ENCODE measurements at places on chromosomes 12 and 14.

- no peak for DNase-seq
These were observed 90.0 kb downstream of the GALNT8 start for GRCh38 chr12:4810219-4810671.

DNA sequence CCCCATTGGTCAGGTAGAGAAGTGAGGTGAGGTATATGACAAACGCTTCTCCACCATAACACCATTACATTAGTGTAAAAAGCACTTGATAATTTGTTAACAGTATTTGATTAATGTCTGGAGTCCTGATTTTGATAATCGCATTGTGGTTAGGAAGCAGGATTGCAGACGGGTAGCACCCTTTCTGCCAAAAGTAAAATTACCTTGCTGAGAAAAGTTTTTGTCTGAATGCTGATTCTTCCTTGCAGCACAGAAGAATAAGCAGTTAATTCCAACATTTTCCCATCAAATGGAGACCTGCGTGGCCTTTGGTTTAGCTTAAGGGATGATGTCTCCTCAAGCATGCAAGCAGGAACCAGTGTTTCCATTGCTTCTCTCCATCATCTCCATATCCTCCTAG lies 1090.2 kb upstream of the TMEM132C start:
- no peak for DNase-seq

- no peak for DNase-seq
These were observed 207.8 kb downstream of the DPF3 start for GRCh38 chr14:72686101-72686500.

DNA sequence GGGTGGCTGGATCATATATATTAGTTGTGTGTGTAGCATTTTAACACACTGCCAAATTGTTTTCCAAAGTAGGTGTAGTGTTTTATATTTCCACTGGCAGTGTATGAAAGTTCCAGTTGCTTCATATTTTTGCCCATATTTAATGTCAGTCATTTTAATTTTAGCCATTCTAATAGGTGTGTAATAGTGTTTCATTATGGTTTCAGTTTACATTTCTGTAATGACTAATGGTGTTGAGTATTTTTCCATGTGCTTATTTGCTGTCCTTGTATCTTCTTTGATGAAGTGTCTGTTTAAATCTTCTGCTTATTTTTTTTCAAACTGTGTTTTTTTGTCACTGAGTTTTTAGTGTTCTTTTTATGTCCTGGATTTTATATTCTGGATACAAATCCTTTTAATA lies 8.7 kb downstream of the TBC1D15 start:
- no peak for DNase-seq

DNA sequence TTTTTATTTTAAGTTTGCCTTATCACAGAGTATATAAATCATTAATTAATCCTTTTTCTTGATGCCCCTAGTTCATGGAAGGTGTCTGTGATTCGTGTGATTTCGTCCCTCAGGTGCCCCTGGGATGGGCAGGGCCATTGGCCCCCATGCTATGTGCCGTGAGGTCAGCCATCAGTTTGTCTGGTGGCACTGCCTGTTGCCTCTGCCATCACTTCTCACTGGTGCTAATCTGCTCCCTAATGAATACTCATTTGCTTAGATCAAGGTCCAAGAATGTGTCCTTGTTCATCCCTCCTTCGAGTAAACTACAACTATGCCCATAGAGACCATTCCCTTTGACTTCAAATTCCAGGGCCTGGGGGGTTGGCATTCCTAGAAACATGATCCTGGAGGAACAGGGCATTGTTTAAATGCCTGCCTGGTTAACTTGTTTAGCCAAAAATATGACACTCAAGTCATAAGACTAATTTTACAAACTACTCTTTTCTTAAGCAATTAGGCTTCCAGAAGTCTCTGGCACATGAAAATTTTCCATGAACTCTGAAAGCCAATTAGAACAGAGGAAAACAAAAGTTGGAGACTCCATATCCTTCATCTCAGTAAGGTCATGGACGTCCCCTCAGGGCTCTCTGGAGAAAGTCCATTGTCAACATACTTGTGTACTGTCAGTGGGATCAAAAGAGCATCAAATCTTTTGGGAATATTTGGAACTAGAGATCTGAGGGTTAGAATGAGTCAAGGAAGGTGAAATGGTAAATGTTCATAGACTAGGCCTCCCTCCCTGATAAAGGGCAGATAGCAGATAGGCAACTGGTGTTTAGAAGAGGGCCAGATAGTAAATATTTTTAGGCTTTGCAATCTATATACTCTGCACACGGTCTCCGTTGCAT lies 90.9 kb upstream of the PLXNC1 start:
- DNase-seq: no peak

DNA sequence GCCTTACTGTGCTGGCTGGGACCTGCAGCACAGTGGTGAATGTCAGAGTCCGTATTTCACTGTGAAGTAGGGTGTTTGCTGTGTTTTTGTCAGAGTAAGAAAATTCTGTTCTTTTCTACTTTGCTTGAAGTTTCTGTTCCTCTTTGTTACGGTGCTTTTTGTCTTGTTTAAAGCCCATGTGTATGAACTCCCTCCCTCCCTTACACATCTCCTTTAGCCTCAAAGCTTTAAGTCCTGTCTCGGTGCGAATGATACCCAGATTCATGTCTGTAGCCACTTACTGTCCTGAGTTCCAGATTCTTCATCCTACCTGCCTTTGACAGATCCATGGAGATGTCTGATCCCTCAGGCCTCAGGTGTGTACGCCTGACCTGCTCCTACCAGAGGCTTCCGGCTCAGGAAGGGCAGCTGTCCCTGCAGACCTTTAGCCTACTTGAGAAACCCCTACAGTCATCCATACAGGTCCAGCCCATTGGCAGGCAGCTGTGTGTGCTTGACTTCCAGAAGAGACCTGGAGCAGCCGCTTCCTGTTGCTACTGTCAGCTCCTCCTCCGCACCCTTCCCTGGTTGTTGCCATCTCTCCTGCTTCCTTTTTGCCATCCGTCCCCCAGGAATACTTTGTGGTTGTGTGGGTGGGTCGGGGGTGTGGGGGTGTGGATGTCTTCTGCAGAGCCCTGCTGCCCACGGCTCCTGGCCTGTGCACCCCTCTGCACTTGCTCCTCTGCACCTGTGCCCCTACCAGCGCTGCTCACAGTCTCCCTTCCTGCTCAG lies 72.9 kb downstream of the DDX51 start:
- DNase-seq: no peak

- DNase-seq: no peak
These were observed 515.3 kb downstream of the SLC6A15 start for GRCh38 chr12:84397263-84397662.

DNA sequence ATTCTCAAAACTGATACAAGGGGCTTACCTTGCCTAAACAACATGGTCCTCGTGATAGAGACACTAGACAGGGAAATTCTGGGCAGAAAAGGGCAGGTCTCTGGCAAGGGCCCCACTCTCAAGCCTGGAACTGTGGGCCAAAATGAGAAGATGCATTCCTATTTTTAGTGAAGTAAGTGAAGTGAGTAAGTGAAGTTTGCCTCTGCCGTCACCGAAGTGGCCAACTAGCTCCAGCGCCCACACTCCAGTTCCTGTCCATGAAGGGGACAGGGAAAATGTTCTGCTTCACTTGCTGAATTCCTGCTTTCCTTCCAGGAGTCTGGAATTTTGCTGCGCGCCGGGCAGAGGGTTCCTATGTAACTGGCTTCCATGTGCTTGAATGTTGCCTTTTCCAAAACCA lies 1035.6 kb upstream of the TMEM132C start:
- no peak for DNase-seq

GRCh38 chr12:48765753-48766162 lies 23.1 kb downstream of the ADCY6 start:
- DNase-seq: no peak

DNA sequence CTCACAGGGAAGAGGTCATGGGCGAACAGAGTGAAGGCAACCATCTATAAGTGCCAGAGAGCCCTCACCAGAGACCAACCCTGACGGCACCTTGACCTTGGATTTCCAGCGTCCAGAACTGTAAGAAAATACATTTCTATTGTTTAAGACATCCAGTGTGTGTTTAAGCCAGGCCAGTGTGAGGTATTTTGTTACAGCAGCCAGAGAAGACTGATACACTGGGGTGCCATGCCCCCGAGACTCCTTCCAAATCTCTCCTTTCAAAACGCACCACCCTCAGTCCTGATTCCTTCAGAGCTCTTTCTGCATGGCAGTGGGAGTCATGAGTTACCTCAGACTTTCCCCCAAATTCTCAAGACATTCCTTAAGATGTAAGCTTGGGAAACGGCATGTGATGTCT lies 2.5 kb upstream of the SERPINA5 start:
- no peak for DNase-seq

GRCh38 chr12:123936471-123936870 lies 36.2 kb downstream of the CCDC92 start:
- no peak for DNase-seq

DNA sequence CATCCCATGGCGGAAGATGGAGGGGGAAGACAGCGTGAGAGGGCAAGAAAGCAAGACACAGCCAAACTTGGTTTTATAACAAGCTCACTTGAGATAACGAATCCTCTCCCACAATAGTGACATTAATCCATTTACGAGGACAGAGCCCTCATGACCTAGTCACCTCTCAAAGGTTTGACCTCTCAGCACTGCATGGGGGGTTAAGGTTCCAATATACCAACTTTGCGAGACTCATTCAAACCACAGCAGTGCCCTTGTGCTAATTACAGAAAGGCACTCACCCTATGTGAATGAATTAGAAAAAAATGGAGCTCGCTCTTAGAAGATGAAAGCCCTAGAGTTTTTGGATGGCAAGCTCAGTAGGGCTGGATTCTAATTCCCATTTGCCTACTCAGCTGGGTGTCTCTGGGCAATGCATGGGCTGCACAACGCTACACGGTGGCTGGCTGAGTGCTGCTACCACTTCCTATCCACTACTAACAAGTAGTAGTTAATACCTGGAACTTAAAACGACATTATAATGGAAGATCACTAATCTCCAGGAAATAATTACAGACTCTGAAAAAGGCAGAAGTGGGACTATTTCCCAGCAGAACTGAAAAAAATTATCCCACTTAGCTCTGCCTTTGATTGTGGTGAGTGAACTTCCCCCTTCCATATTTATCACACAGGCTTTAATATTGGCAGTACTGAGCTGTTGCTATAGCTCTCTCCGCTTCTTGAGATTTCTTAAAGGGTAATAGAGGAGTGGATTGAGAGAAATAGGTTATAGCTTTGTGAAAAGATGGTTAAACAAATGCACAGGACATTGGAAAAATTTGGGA lies 27.5 kb downstream of the TESPA1 start:
- DNase-seq: no peak

GRCh38 chr14:34247605-34248004 lies 214.4 kb downstream of the SPTSSA start:
- no peak for DNase-seq

DNA sequence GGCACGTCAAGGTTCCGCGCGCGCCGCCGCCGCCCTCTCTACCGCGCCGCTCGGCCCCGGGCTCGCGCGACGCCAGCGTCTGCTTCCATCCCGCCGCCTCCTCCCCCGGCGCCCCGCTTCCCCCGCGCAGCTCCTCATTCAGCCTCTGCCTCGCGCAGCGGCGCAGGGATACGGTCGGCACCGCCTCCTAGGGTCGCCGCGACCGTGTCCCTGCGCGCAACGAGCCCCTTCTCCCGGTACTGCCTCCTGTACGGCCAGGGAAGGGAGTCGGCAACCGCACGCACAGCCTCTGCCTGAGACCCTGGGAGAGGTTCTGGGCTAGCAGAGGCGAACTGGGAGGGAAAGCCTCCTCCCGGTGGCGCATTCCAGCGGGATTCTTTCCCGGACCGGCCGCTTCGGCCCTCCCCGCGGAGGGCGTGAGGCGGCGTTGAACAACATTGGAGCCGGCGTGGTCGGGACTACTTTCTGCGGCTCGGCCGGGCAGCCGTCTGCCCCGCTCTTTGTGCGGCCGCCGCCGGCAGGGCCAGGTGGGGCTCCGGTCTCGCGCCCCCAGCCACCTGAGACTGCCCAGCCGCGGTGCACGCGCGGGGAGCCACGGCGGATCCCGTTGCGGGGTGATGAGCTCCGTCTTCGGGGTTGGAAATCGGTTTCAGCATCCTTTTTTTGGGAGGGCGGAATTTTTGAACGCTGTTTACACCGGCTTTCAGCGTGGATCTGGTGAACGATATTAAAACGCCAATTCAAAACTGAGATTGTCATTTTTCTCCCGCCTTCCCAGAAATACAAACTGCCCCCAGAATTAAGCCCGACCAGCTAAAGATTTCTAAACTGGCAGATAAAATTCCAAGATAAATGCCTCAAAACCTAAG lies at the start of gene LRP6:
Gene LRP6 (minus strand): TSS at position 172 of the 869 bp plus-strand sequence. CDS start 309 bp downstream, outside the sequence.
- DNase-seq: peak; percentile 89

GRCh38 chr12:58906917-58907316 lies 13.4 kb downstream of the LRIG3 start:
- DNase-seq: no peak

DNA sequence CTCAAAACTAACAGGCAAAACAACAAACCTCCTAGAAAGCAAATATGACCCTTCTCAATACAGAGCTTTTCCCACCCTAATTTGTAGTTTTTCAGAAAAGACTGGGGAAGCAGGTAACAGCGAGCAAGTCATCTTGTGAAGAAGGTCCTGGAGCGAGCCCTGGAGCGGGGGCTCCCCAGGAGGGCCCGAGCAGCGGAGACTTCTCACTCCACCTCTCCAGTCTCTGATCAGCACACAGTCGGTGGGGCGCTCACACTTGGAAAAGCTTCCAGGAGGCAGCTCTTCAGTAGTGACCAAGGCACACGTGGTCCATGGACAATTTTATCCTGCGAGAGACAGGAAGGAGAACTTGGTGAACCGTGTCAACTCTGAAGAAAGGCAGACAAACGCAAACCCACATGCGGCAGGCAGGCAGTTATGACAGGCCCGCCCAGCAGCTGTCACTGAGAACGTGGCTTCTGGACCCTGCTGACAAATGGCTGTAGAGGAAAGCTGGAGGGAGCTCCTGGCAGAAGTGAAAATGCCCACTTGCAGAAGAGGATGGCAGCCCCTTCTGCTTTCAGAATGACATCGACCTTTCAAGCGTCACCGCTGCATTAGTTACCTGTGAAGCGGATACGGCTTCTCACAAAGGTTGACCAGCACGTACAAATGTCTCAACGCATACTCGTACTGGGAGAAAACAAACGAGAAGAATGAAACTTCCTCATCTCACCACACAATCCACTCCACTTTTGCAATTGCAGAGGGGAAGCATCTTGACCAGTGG lies 44.2 kb downstream of the LGMN start:
- no peak for DNase-seq

GRCh38 chr14:76490735-76491134 lies 114.8 kb downstream of the ESRRB start:
- no peak for DNase-seq

GRCh38 chr14:72796935-72797334 lies 97.0 kb downstream of the DPF3 start:
- no peak for DNase-seq

DNA sequence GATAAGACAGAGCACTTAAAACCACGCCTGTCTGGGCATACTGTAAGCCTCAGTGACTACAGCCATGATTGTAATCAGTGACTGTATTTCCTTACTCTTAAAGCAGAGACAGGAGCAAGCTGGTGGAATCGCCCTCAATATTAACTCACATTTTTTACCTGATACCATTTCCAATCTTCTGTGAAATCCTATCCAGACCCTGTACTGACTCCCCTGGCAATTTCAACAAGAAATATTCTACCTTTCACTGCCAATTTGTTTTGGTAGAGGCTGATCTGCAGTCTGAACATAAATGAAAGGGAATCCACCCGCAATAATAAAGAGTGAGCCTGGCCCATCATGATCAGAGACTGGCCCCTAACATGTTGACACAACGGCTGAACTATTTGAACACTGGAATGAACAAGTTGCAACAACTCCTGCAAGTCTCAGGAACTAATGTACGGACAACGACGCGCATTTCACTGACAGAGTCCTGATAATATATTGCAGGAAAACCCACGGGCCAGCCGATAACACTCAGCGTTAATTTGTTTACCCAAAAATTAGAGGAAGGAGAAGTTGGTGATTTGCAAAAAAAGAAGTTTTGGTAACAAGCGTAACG lies 195.5 kb upstream of the BTG1 start:
- no peak for DNase-seq
